NCI-H146 (cell line): ENCODE measurements at places on chromosomes 12 and 14.

GRCh38 chr14:54108481-54109471 lies 152.2 kb upstream of the BMP4 start:
- DNase-seq = no peak

- no peak for DNase-seq
These were observed 14.9 kb downstream of the ADGRD1 start for GRCh38 chr12:130968611-130969010.

DNA sequence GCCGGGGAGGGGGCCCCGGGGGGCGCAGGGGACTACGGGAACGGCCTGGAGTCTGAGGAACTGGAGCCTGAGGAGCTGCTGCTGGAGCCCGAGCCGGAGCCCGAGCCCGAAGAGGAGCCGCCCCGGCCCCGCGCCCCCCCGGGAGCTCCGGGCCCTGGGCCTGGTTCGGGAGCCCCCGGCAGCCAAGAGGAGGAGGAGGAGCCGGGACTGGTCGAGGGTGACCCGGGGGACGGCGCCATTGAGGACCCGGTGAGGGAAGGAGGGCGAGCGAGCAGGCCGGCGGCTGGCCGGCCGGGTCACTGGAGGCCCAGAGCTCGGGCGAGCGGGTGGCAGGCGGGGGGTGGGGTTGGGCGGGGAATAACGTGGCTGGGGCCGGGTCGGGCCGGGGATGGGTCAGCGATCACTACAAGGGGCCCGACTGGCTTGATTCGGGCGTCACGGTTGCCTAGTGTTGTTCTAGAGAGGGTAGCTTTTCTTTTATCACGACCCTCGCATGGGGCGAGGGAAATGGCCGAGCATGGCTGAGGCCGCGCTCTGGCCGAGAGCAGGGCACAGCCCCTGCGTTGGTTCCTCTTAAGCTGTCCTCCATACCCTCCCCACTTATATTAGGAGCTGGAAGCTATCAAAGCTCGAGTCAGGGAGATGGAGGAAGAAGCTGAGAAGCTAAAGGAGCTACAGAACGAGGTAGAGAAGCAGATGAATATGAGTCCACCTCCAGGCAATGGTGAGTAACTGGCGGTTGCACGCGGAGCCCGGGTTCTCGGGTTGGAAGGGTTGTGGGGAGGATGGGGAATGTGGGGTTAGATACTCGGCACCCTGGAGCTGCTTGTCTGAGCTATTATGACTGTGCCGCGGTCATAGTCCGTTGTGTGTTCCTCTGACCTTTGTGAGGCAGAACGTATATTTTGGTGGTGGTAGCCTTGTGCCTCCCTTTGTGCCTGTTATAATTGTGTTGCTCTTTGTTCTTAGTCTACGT lies 603 bp downstream of the PABPN1 start:
- peak; percentile 57 for DNase-seq

DNA sequence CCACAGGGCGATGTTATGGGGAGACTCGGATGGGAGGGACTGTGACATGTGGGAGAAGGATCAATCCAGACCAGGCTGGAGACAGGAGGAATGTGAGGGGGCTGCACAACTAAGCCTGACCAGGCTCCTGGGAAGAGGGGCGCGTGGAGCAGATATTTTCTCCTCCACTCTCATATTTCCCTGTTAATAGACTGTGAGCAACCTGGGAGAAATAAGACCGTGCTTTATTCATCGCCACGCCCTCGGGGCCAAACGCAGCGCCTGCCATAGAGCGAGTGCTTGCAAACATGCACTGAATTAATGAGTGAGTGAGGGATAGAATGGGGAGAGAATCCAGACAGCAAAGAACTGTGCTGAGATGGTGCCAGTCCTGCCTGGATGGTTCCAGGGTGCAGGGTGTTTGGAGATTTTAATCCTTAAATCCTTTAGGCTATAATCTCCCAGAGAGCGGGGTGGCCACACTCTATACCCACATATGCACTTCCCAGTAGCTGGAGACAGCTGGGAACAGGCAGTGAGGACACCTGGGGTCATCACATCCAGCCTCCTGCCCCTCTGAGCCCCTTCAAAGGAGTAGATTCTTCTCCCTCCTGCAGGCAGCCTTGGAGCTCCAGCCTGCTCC lies 13.6 kb upstream of the FAIM2 start:
- DNase-seq = no peak

- no peak for DNase-seq
These were observed 50.6 kb downstream of the TSPAN11 start for GRCh38 chr12:30977124-30977523.

DNA sequence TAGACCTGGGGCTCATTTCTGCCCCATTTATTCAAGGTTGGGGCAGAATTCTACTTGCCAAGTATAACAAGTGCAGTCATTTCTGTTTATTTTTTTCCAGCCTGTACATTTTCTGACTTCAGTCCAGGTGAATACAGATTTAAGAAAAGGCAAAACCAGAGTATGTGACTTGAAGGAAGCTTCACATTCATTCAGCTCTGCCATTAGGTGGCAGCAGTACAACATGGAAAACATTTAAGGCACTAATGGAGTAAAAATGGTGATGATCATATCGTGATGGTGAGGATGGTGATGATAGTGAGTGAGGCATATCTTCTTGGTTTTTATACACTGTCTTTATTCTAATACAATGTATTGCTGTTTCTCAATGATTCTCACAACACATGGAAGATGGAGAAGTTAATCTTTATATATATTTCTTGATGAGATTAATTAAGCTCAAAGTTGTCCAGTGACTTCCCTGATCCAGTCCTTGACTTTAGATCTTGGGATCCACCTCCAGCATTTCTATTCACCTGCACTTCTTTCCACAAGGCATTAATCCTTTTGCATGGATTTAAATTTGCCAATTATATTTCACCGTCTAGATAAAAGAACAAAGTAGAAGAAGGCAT lies 176.7 kb upstream of the SEL1L start:
- peak; percentile 25 for DNase-seq

- no peak for DNase-seq
These were observed 32.0 kb upstream of the LRRK2 start for GRCh38 chr12:40192704-40193255.

- no peak for DNase-seq
These were observed 28.8 kb upstream of the BHLHE41 start for GRCh38 chr12:26153421-26154154.

DNA sequence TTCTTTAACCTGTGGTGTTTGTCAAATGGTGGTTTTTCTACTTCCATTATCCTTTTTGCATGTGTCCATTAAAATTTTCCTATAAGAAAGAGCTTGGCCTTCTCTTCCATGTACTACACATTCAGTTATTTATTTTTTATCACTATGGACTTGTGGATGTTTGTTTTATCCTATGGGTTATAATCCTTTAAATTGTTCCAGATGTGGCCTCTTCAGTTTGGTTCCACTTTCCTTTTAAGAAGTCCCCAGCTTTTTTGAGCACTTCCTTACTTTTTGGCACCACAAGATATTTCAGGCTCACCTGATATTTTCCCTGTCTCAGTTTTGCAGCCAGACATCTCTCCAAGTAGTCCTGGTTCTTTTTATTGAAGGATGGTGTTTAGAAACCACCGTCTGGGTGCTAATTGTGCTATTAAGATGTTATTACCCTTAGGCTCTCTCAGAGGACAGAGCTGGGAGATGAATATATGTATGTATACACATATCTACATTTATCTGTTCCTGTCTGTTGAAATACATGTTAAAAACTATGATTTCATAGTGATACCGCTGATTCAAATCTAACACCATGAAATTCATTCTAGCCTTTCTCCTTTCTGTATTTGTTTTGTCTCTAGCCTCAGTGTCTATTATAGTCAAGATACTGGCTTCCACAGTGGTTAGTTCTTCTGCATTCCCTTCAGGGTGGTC lies 408.5 kb upstream of the RGS6 start:
- no peak for DNase-seq

DNA sequence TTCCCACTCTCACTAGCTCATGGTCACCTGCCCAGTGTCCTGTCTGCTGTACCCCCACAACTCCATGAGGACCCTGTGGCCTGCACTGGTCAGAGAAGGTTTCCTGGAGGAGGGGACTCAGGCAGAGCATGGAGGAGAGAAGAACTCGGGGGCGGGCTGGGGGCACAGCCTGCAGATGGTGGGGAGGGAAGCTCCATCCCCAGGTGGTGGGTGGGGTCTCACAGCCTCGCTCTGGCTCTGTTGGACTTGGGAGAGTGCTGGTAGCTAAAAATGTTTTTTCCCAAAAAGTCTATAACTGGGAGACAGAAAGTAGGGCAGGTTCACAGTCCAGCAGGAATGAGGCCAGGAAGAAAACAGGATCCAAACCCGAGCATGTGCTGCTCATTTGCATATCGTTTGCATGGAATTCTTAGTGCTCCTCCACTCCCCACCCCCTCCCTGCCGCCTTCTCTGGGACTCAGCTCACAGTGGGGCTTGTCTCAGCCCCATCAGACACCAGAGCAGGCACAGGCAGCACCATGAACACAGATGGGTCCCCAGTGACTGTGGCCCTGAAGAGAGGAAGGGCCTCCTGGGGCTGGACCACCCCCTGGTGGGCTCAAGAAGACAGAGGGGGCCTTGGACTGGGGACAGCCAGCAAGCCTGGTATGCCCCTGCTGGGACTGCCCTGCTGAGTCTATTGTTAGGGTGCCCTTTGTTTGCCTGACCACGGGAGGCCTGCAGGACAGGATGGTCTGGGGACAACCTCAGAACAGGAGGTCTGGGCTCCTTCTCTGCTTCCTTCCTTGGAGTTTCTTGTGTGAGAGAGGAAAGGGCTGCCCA lies 67.0 kb upstream of the SFSWAP start:
- no peak for DNase-seq

- DNase-seq = no peak
These were observed 59.4 kb upstream of the E2F7 start for GRCh38 chr12:77124767-77125166.

DNA sequence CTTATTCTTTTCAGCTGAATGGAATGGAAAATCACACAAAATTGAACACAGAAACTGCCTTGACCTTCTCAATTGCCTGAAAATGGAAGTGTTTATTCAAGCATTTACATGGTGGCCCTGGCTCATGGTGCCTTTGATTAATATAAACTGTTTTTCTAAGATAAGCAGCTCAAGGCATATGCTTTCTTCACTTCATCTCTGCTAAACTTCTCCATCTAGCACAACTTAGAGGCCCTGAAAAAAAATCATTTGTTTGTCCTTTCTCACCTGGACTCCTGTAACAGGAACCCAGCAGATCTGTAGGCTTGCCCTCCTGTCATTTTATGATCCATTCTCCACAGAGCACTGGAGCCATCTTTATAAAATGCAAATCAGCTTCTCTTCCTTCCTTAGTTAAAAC lies 117.5 kb upstream of the KRR1 start:
- DNase-seq = peak; percentile 61

- DNase-seq = peak; percentile 5
These were observed 114.2 kb downstream of the TTC6 start for GRCh38 chr14:37709419-37710195.

DNA sequence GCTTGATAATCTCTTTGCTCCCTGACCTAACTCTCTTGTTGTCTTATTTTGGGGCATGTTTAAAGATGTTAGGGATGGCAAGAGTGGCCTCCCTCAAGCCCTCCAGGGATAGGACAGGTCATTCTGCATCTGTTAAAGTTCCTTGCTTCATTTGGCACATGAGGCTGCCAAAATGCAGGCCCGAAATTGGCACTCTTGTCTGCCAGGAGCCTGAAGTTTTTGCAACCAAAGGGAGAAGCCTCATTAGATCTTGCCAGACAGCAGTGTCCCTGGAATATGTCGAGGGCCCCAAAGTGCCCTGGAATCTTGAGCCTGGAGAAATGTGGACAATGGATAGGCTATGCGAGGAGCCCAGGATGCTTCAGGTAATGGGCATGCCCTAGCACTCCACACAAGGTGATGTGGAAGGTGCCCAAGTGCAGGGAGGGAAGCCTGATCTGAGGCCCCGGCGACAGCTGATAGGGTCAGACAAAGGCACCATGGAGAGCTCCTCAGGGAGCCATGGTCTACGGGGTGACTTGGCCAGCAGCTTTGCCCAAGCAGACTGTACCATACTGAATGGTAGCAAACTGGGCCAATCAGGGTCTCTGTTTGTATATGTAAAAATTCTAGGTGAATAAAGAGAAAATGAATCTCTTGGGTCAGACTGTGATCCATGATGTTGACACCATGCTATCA lies 173.0 kb upstream of the WSCD2 start:
- DNase-seq = no peak

- no peak for DNase-seq
These were observed 19.3 kb upstream of the GALNT16 start for GRCh38 chr14:69240527-69241173.

DNA sequence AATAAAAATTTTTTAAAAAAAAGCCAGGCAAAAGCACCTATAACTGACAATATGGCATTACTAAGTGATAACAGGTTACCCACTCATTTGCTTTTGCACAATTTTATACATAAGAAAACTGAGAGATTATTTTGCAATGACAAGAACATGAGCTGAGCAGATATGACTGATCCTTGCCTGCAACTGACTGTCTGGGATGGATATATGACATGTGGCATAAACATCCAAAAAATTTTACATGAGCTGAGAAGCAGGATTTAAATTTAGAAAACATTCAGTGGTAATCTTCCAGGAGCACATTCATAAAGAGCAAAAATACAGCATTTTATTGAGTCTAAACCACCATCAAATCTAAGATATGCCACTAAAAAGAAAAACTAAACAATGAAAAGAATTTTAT lies 125.3 kb upstream of the TMEM233 start:
- DNase-seq = no peak

GRCh38 chr12:62379026-62379722 lies 87.5 kb upstream of the MON2 start:
- no peak for DNase-seq
